ENCODE measurements at places on chromosomes 1 and 21. TPM values are rescaled to one million over a fixed set of nuclear protein-coding genes. Genes with fewer than 3 reads are reported as not detected.

MPL gene
- not detected for total RNA-seq

DNA sequence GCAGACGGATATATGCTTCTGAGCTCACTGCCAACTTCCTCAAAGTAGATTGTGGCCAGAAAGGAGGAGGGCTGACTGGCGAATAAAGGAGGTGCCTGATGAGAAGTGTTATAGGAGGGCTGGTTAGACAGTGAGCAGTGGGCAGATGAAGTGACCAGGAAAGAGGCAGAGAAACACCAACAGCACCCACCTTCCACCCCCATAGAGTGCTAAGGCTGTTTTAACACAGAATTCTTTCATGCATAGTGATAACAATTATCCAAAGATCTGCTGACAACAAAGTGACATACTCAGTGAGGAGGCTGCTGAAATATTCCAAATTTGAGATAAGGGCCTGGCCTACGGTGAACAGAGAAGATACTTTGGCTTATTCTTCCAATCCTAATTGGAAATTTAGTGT is 21.2 kb upstream of the MTR start:
- DNase-seq: no peak

CNKSR1 gene
- total RNA-seq: 3.6 TPM

GRCh38 chr1:53371121-53371666 is 43.3 kb upstream of the LRP8 start:
- DNase-seq: no peak

GRCh38 chr1:4678066-4678717 is 23.8 kb downstream of the AJAP1 start:
- no peak for DNase-seq

DNA sequence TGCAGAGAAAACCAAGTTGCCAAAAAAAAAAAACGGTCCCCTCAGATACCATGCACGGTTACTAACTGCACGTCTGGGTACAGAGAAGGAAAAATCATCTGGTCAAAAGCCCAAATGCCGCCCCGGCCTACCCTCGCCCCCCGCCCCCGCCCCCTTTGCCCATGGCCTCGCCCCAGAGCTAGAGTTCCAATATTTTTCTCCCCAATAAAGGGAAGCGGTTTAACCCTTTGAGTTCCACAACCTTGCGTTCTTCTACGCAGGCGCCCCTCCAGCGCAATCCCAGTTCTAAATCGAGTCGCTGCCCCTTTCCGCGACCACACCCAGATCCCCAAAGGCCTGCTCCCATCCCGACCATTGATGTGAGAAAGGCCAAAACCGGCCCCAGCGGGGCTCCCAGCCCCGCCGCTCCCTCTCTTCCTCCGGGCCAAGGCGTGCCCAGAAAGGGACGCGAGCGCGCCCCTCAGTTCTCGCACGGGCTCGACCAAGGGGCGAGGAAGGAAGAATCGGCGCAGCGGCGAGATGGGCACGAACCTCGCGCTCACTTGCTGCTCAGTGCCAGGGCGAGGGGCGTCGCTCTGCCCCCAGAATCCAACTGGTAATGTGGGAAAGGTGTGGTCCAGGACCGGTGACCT is 797 bp downstream of the WDR47 start:
- peak; percentile 38 for DNase-seq

POGK gene
- 16.1 TPM for total RNA-seq

LIN28A gene
- total RNA-seq: not detected

PLA2G2C gene
- total RNA-seq: not detected

DNA sequence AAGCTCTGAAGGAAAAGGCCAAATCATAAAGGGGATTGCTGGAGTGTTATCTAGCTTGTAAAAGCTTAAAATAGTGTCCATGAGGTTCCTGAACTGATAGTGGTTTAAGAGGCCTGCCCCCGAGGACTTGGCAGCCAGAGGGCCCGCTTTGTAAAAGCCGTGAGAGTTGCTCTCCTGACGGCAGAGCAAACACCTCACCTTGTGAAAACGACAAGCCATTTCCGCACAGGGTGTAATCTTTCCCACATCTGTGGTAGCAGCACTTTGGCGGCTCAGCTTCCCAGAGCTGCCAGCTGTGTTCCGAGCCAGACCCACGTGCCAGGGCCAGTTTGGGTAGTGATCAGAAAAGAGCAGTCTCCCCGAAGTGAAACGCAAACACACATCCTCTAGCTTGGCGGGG is 37.0 kb downstream of the SERBP1 start:
- DNase-seq: peak; percentile 4

OLFM3 gene
- total RNA-seq: not detected

- DNase-seq: no peak
These were observed 32.0 kb downstream of the LHX9 start for GRCh38 chr1:197948926-197949899.

AK4 gene
- total RNA-seq: 0.14 TPM

TMPRSS3 gene
- total RNA-seq: 1.5 TPM

Data from CD4-positive, alpha-beta T cell (primary cell).